Fibroblast of villous mesenchyme (primary cell): ENCODE measurements at places on chromosomes 6 and 20.
A peak's percentile ranks its signal among the peaks of the same experiment; 100 is the strongest.

- peak; percentile 96 for DNase-seq
Measured at GRCh38 chr6:159691133-159691962, 1.7 kb downstream of the SOD2 start.

- DNase-seq = peak; percentile 49
Measured at GRCh38 chr6:47478233-47479139, 897 bp downstream of the CD2AP start.

GRCh38 chr20:46895906-46896242, 1.2 kb downstream of the EYA2 start:
- DNase-seq = no peak

GRCh38 chr20:47429409-47429808, 72.3 kb upstream of the NCOA3 start:
- no peak for DNase-seq

DNA sequence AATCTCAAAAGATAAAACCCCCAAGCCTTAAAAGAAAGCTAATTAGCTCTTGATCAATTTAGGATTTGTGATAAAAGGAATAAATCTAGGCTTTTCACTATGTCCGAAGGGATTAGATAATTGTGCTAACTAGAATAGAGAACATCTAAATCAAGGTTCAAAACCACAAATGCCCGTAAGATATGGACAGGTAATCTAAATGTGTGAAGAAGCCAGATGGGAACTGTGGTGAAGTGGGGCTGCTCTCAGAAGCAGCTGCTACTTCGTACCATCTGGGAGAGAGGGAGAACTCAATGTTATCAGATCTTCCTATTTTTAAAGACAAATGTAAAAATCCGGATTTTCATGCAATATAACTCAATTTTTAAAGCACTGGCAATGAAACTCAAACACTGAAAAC, 44.2 kb downstream of the NCOA6 start:
- no peak for DNase-seq

GRCh38 chr20:48008850-48009515, 223.7 kb upstream of the SULF2 start:
- peak; percentile 47 for DNase-seq

- DNase-seq = peak; percentile 38
Measured at GRCh38 chr6:158311193-158311592, 1.1 kb upstream of the TULP4 start.

DNA sequence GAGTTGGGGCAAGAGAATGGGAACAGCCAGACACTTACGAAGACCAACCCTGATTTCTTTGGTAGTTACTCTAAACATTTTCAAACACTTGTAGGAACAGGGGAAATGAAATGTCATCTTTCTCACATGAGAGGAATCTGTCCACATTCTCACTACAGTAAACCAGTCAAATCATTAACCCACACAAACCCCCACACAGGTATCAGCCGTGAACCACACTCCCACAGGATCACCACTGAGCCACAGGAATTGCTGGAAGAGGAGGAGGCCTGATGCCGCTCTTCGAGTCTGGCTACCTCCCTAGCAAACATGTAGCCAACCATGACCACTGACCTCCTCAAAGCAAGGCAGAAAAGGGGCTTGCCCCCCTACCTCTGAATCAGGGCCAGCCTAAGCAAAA, 6.9 kb upstream of the RSPO3 start:
- DNase-seq = no peak

GRCh38 chr20:25394276-25394675, 3.6 kb upstream of the ABHD12 start:
- DNase-seq = no peak

GRCh38 chr6:30219244-30219643, 6.0 kb upstream of the TRIM26 start:
- DNase-seq = peak; percentile 57
